ENCODE measurements at places on chromosomes 5 and 9.

DNA sequence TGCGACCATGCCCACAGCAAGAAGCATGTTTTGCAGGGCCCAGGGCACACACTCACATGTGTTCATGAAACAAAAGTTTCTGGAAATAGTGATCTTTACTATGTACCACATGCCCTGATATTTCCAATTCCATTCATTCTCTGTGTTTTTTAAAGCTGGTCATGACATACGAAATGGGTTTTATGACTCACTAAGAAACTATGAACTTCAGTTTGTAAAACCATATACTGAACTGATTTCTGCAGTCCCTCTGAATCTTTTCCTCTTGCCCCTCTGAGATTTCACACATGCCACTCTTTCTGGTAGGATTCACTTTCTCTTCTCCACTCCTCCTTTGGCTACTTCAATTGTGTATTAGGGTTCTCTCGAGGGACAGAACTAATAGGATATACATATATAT is 416.1 kb upstream of the TRPC7 start:
- DNase-seq = no peak

GRCh38 chr5:42020788-42021530 is 95.9 kb downstream of the FBXO4 start:
- no peak for DNase-seq

DNA sequence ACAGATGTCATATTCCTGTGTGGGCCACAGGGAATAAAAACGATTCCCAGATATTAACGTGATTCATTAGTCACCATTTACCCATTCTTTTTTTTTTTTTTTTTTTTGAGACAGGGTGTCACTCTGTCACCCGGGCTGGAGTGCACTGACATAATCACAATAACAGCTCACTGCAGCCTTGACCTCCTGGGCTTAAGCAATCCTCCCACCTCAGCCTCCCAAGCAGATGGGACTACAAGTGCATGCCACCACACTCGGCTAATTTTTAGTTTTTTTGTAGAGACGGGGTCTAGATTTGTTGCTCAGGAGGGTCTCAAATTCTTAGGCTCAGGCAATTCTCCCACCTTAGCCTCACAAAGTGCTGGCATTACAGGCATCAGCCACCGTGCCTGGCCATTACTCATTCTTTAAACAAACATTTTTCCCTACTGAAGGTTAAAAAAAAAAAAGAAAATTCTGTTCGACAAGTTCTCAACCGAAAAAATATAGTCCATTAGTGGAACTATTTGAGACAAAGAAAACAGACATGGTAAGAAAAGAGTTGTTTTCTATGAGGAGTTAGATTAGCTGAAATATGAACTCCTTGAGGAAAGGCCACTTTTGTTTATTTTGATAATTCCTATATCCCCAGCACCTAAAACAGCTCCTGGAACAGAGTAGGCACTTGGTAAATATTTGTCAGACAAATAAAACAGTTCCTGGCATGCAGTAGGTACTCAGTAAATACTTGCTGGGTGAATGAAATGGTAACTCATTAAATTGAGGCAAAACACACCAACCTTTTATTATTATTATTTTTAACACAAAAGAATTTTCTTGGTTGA is 32.1 kb upstream of the PDCL start:
- DNase-seq = no peak

GRCh38 chr5:78509884-78510769 is 138.4 kb downstream of the LHFPL2 start:
- peak; percentile 58 for DNase-seq

GRCh38 chr9:5870691-5871090 is 20.0 kb upstream of the MLANA start:
- no peak for DNase-seq

GRCh38 chr9:136902259-136902821 is 16.0 kb downstream of the TRAF2 start:
- DNase-seq = peak; percentile 89

- DNase-seq = no peak
These were observed 255.6 kb downstream of the NSG2 start for GRCh38 chr5:174300941-174301761.

- no peak for DNase-seq
These were observed 91.1 kb downstream of the MVB12B start for GRCh38 chr9:126417684-126418083.

- DNase-seq = no peak
These were observed 143.3 kb upstream of the TLE4 start for GRCh38 chr9:79428422-79428821.

GRCh38 chr5:10579536-10580521 is 16.0 kb downstream of the ANKRD33B start:
- DNase-seq = no peak

GRCh38 chr5:109739741-109740728 is 50.3 kb downstream of the MAN2A1 start:
- DNase-seq = no peak

- DNase-seq = peak; percentile 67
These were observed 76.4 kb downstream of the EPB41L4B start for GRCh38 chr9:109244179-109245132.

DNA sequence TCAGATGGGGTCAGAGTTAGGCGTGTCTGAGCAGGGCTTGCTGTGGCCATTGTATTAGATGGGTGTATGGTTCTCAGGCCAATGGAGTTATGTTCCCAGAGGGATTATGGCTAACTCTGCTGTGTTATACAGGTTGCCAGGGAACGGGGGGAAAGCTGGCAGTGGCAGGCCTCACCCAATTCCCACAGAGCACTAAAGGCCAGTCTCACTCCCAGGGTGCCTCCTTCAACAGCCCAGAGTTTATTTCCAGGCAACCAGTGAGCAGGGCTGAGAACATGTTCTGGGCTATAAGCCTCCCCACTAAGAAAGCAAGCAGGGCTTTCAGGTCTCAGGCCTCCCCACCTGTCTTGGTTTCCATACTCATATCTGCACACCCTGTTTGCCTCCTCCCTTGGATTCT is 597.9 kb downstream of the ZNF608 start:
- no peak for DNase-seq

DNA sequence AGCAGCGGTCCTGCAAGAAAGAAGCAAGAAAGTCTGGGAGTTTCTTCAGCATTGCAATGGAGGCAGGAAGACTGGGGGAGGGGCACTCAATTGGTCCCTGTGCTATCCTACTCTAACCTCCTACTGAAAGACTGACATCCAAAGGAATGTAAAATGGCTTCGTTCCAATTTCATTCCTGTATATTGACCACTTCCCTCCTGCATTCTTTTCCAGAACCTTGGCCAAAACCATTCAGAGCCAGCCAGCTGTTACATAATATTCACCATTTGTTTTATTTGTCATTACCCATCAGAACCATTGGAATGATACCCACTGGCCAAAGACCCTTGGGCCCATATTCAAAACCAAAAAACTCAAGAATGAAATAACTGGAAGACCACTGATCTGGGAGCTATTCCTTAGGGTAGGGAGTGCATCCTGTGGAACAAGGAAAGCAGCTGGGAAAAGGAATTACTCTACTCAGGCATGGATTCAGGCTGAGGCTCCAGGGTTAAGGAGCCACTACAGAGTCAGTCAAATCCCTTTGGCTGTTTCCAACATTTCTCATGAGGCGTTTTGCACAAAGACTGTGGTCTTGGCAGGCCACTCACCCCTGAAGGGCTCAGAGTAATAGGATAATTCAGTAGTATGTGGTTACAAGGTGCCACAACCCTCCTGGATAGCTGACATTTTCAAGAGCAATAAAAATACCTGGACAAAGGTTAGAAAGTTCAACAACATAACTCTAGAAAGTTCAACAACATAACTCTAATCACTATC is 148.7 kb upstream of the SLC1A3 start:
- no peak for DNase-seq

DNA sequence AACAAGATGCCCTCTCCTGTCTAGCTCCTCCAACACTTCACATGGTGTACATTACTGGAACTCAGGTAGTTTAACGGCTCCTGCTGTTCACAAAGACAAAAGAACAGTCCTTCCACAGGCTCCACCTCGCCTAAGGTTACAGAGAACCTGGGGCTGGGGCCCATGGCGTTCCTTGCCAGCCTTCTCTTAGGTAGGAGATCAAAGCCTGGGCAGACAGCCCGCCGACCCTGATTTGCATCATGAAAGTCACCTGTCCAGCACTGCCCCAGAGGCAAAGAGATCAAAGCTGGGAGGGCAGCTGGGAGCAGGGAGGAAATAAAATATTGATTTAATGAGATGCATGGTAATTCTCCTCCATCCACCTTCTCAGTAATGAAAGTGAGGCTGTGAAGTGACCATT is 115.0 kb upstream of the SLIT3 start:
- no peak for DNase-seq

GRCh38 chr5:133884569-133885311 is 83.7 kb downstream of the C5orf15 start:
- no peak for DNase-seq
